ENCODE measurements at places on chromosomes 16 and 17. TPM values are rescaled to one million over a fixed set of nuclear protein-coding genes. Genes with fewer than 3 reads are reported as not detected.

DNA sequence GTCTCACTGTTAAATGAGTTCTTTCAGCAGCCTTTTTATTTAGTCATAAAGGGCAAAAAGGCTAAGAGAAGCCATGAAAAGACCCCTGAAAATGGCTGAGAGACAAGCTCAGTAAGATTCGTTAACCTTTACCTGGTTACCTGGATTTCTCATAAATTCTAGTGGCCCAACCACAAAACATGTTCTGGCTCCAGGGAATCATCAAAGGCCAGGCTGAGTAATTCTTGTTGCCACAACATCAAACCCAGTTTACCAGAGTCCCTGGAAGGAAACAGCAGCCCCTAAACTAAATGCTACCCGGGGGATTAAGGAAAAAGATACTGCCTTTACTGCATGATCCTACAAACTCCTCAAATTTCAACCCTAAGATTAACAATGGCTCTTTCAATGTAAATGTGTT lies 15.8 kb downstream of the CYTH1 start:
- no peak for DNase-seq
- no peaks in the 10 kb centered on the region for H3K27me3 ChIP-seq
- H3K4me3 ChIP-seq = no peak overlapping the region
- no peaks in the 10 kb centered on the region for H3K36me3 ChIP-seq
- H3K4me1 ChIP-seq = peaks cover 79% of the 10 kb centered on the region
- H3K27ac ChIP-seq = no peak overlapping the region

Gene DRC7
- total RNA-seq = not detected

DNA sequence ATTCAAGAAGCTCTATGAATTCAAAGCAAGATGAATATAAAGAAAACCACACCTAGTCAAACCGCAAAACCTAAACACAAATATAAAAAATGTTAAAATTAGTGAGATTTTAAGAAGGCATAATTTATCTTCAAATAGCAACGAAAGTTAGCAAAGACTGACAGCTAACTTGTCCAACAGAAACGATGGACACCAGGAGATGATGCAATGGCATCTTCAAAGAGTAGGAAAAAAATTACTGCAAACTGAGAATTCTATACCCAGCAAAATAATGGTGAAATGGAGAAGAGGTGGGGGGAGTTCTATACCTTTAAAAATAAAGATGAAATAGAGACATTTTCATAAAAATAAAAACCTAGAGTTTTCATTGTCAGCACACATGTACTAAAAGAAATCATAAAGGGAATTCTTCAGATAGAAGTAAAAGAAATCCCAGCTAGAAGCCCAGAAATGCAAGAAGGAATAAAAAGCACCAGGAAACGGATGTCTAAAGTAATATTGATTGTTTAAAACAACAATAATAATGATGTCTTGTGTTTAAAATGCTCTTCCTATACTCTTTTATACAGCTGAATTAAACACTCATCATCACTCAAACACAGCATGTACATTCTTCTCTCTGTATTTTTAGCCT lies 24.6 kb upstream of the TANC2 start:
- no peaks in the 10 kb centered on the region for H3K27me3 ChIP-seq
- H3K4me3 ChIP-seq = no peak overlapping the region
- no peak overlapping the region for H3K27ac ChIP-seq
- no peak for DNase-seq
- H3K36me3 ChIP-seq = no peaks in the 10 kb centered on the region
- H3K4me1 ChIP-seq = no peaks in the 10 kb centered on the region

Gene CD300E
- total RNA-seq = 0.30 TPM

- peaks cover 93% of the 10 kb centered on the region for H3K4me1 ChIP-seq
- no peaks in the 10 kb centered on the region for H3K27me3 ChIP-seq
- H3K36me3 ChIP-seq = no peaks in the 10 kb centered on the region
- H3K4me3 ChIP-seq = no peak overlapping the region
- no peak for DNase-seq
Measured at GRCh38 chr16:89324056-89325010, 106.8 kb downstream of the ZNF778 start.
